ENCODE measurements at places on chromosomes 7 and 10. TPM values are rescaled to one million over a fixed set of nuclear protein-coding genes. Genes with fewer than 3 reads are reported as not detected.

- H3K27me3 ChIP-seq: no peaks in the 10 kb centered on the region
- DNase-seq: no peak
- no peak overlapping the region for H3K4me3 ChIP-seq
These were observed 166.4 kb downstream of the MAD1L1 start for GRCh38 chr7:2066251-2066919.

Gene CALHM3
- total RNA-seq: not detected

Gene RAMP3
- 0.63 TPM for total RNA-seq

Gene CYP51A1
- 84.8 TPM for total RNA-seq

DNA sequence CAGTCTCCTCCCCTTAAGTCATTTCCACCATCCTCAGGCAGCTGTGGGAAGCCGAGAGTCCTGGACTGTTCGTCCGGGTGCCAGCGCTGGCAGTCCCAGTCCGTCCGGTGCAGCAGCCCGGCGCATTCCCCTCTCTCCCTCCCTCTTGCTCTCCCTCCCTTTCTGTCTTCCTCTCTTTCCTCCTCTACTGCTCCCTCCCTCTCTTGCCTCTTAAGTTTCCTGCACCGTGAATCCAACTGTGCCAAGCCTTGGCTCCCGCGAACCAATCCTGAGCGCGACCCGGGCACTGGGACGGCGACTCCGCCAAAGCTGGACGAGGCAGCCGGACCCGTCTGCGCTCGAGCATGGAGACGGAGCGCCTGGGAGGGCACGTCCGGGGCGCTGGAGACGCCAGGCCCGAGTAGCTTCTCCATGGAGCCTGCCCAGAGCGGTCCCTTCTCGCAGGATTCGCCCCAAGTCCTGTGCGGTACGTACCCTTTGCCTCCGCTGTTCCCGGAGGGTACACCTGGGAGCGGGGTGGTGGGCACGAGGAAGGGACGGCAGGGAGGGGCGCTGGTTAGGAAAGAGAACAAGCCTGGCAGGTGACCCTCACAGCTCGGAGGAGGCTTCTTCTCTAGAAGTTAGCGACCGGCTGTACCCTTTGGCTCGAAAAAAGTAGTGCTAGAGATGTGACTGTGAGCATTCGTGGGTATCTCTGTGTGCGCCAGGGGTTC lies 1.0 kb downstream of the NXPH1 start:
- peak; percentile 64 for DNase-seq
- peaks cover 58% of the 10 kb centered on the region for H3K27me3 ChIP-seq
- H3K4me1 ChIP-seq: peaks cover 2% of the 10 kb centered on the region
- H3K36me3 ChIP-seq: no peaks in the 10 kb centered on the region
- peak overlapping the region; percentile 74 for H3K4me3 ChIP-seq
- no peak overlapping the region for H3K27ac ChIP-seq

Gene CPVL
- total RNA-seq: 28.0 TPM
